ENCODE measurements at places on chromosomes 12 and 14. TPM values are rescaled to one million over a fixed set of nuclear protein-coding genes. Genes with fewer than 3 reads are reported as not detected.

OTUB2 gene
- total RNA-seq = 0.66 TPM

PTHLH gene
- 11.5 TPM for total RNA-seq

HOXC4 gene
- total RNA-seq = 2.0 TPM

C3AR1 gene
- 1.1 TPM for total RNA-seq

ANO2 gene
- not detected for total RNA-seq

MAP1LC3B2 gene
- total RNA-seq = 2.0 TPM

TSPAN11 gene
- total RNA-seq = 0.14 TPM

KRT6C gene
- not detected for total RNA-seq

CCDC175 gene
- not detected for total RNA-seq

All from placental pericyte (primary cell).